ENCODE measurements at places on chromosomes 1 and 21.

- no peak for DNase-seq
Observed at GRCh38 chr1:197911111-197911856, 5.9 kb upstream of the LHX9 start.

- no peak for DNase-seq
Observed at GRCh38 chr1:51341876-51342496, 11.6 kb upstream of the TTC39A start.

DNA sequence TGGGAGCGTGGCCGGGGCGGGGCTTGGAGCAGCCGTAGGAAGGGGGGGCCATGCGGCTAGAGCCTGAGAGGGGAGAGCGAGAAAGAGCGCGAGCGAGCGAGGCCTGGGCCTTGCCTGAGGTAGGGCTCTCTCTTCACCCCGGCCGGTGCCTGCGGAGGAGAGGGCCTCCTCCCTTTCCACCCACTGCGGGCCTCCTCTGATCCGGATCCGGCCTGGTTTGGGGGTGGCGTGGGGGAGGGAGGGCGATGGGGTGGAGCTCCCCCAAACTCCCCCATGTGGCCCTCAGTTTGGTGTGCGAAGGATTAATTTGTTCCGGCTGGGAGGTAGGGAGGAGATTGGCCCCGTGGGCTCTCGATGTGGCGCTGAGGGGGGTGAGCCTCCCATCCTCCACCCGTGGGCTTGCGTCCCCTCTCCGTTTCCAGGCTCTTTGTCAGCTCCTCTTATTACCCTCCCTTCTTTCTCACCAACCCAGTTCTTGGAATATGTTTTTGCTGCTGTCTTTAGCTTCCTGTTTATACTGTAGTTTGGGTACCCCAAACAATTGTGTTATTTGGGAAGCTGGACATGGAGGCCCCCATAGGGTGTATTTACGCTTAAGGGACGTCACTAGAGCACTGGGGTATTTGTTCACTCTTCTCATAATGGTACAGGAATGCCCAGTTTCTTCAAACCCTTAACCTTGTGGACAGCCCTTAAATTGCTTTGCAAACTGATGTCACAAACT lies 685 bp downstream of the UBAP2L start:
- peak; percentile 31 for DNase-seq

- DNase-seq, result no peak
Observed at GRCh38 chr1:11279630-11280029, 6.6 kb downstream of the UBIAD1 start.

DNA sequence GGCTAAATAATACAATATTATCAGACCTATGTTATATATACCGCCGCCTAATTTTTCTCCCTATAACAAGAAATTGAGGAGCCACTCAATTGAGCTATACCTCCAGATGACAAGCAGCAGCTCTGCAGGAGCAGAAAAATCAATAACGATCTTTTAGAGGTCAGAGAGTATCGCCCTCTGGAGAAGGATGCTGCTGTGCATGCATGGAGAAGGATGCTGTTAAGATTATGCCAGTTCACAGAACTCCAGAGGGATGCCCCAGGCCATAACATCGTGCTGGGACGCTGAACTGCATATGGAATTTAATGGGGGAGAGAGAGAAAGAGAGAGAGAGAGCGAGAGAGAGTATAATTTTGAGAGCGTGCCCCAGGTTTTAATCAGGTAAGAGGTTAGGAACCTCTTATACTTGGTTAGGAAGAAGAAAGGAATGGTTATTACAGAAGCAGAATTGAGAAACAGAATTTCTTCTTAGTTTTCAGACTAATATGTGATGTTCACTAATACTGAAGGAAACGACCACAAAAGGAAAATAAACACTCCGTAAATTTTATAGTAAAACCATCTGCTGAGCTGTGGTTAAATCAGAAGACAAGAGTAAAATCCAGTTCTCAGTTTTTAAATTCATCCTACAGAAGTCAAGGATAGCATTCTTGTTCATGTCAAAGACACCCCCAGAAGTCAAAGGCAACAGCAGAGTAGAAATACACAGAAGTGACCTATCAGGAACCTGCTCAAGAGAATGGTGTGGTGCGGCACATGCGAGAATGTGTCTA lies 111.1 kb downstream of the SMYD2 start:
- no peak for DNase-seq

GRCh38 chr1:39643705-39644104 lies 4.3 kb upstream of the HEYL start:
- no peak for DNase-seq

GRCh38 chr21:41751611-41752011 lies 15.2 kb downstream of the RIPK4 start:
- DNase-seq, result no peak

DNA sequence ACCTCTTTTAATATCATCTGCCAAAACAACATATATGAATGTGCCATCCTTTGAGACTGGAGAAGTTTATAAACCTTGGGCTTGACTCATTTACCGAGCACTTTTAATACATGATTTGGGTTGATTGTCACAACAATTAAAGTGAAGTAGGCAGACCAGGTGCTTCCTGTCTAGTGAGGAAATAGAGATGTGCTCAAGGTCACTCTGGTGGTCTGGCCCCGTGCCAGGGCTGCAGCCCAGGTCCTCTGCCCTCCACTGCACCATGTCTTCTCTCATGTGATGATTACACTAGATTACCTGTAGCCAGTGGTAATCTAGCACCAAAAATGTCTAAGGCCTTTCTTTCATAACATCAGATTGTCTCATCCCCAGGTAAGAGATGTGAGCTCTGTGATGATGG lies 61.8 kb upstream of the LAMC2 start:
- DNase-seq, result no peak

DNA sequence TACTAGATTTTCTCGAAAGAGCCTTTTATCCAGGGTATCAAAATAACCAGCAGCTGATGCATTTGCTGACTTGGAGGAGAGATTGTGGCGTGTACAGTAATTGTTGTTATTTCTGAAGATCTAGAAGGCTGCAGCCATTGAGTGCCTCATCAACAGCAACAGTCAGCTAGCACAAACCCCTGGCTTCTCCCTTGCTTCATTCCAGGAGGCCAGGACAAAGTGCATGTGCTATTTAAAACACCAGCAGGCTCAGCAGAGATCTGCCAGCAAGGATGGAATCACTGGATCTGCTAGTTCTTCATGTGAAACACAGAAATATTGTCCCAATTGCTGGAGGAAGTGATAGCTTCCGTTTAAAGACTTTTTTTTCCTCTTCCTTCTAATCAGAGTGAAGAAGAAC lies 2.8 kb upstream of the NGF start:
- no peak for DNase-seq

DNA sequence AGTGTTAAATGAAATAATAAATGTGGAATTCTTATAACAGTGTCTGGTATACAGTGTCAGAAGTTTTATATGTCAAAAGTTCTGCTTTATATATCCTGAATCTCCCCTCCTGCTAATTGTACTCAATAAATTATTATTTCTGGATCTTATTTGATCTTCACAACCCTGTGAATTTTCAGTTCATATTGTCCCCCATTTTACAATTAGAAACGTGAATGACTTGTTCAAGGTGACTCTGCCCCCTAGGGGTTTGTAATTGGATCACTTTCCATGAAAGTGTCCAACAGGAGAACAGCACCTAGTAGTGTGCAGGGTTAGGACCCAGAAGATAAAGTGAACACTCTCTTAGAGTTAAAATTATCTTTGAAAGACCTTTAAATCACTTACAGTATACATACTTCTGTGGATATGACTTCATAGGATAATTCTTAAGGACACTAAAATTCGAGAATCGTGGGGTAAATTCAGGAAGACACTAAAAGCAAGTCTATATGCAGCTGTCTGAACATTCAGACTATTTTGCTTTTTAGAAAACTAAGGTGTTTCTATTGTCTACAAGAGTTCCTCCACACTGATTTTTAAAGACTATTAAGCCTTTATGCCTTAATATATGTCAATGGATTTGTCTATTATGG lies 4.5 kb upstream of the DDR2 start:
- peak; percentile 2 for DNase-seq

GRCh38 chr1:58442114-58442513 lies 104.4 kb downstream of the OMA1 start:
- no peak for DNase-seq

DNA sequence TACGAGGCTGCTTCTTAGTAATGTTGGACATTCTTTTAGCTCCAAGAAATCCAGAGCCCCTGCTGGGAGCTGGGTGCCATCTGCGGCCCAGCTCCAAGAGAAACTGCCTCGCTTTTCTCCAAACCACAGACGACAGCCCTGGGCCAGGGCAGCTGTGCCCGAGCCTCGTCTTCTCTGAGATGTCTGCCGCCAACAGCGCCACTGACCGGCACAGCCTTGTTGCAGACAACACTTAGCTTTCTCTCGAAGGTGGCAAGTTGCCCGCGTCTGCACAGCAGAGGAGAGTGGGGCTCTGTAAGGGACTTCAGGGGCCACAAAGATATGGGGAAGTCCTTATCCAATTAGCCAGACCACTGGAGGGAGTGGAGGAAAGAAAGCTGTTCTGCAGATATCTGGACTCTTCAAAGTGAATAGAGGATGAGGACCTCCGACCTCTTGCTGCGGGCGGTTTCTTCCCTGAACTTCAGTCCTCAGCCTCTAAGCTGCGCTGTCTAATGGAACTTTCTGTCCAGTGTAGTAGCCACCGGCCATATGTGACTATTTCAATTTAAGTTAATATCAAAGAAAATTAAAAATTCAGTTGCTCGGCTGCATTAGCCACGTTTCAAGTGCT lies 63.9 kb upstream of the DISP3 start:
- DNase-seq, result no peak

DNA sequence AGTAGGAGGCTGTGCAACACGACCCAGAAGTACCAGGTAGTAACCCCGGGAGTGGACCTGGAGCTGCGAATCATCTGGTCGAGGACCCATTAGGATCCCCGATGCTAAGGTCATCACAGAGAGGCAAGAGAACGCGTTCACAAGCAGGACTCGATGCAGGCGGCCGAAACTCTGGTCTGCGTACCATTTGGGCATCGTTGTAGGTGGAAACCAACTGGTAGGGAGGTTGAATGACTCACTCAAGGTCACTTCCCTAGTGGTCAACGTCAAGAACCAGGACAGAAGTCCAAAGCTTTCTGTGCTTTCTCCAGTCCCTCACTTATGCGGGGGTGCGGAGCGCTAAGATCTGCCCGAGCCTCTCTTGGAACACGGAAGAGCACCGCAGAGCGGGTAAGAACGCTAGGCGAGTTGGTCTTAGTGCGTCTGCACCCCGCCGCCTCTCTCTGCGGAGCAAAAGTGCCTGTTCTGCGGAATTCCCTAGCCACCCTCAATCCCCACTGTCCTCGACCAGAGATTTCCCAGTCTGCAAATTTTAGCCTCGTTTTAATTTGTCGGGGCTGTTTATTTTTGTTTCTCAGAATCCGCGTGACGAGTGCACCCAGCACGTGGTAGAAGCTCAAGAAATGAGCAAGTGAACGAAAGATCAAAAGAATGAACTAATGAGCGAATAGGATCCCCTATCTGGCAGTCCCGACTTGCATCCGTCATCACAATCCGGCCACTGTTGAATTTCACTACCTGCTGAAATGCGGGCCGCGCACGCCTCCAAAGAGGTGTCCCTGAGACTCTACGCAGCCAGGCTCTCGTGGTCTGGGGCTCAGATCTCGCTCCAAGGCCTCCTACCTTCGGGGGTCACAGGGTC lies 12.2 kb downstream of the HLX start:
- no peak for DNase-seq

GRCh38 chr1:240508950-240509349 lies 103.0 kb downstream of the GREM2 start:
- no peak for DNase-seq

- DNase-seq, result no peak
Observed at GRCh38 chr1:72288886-72289285, 6.5 kb upstream of the NEGR1 start.

DNA sequence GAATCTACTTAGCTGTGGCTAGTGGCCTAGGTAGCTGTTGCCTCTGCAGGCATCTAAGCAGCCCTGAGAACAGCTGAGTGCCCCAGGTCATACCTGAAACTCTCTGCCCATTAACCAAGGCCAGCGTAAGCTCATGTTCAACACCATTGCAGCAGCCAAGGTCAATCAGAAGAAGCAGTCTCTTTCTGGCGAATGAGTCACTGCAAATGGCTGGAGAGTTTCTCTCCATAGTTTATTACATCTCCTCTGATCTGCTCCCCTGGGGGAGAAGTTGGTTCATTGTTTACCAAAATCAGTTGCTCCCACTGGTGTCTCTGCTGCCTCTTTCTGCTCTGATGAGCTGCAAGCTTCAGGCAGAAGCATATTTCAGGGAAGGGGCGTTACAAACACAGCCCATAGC lies 6.9 kb upstream of the BCL9 start:
- no peak for DNase-seq

- no peak for DNase-seq
Observed at GRCh38 chr1:109906160-109906838, 4.3 kb upstream of the CSF1 start.

GRCh38 chr1:12083766-12084165 lies 20.7 kb downstream of the TNFRSF8 start:
- no peak for DNase-seq

GRCh38 chr1:19372602-19373001 lies 60.5 kb downstream of the SLC66A1 start:
- DNase-seq, result no peak

- no peak for DNase-seq
Observed at GRCh38 chr1:56123421-56123820, 455.9 kb downstream of the PLPP3 start.

DNA sequence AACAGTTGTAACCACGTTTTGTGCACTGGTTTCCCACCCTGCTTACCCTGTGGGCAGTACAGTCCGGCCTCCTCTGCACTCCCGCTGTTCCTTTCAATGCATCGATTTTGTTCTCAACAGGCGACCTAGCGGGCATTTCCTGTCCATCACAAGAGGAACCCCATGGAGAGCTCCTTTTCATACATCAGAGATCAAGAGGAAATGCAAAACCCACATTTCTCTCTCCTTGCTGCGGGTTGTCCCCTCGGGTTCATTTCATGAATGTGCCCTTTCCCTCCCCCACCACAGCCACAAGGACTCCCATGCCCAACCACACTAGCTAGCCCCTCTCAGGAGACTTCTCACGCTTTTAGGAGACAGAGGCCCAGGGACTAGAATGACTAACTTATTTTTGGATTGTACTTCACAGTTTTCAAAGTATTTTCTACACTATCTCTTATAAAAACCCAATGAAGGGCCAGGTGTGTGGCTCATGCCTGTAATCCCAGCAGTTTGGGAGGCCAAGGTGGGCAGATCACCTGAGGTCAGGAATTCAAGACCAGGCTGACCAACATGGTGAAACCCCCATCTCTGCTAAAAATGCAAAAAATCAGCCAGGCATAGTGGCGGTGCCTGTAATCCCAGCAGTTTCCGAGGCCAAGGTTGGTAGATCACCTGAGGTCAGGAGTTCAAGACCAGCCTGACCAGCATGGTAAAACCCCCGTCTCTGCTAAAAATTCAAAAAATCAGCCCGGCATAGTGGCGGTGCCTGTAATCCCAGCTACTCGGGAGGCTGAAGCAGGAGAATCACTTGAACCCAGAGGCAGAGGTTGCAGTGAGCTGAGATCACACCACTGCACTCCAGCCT lies 18.4 kb downstream of the ATP1A4 start:
- peak; percentile 22 for DNase-seq

- DNase-seq, result no peak
Observed at GRCh38 chr21:42654179-42654912, 925 bp downstream of the PDE9A start.
